Activated CD4-positive, alpha-beta T cell treated with anti-CD3 and anti-CD28 coated beads, Interleukin-2, amount 10 ng/mL, durations not matched to agents 24 days and 14 days (primary cell): ENCODE measurements at places on chromosomes 7 and 10.

- DNase-seq = peak; percentile 47
Observed at GRCh38 chr10:110216942-110217661, 9.7 kb downstream of the MXI1 start.

DNA sequence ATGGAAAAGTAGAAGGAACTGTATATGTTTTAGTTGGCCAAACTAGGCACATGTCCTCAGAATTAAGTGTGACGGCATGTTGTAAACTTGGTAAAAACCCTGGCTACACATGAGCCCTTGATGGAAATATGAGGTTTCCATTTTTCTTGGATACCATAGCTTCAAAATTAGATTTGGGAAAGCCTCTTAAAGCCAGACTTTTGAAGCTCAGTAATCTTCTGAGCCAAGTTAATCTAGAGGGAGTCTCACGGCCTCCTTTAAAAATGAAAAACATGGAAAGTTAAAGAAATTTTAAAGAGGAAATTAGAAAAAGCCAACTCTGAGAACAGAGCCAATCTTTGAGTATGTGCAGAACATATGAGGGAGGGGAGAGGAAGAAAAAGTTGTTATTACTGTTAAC, 376.0 kb downstream of the CTNNA3 start:
- no peak for DNase-seq

GRCh38 chr10:29157321-29157720, 131.5 kb upstream of the LYZL1 start:
- no peak for DNase-seq

DNA sequence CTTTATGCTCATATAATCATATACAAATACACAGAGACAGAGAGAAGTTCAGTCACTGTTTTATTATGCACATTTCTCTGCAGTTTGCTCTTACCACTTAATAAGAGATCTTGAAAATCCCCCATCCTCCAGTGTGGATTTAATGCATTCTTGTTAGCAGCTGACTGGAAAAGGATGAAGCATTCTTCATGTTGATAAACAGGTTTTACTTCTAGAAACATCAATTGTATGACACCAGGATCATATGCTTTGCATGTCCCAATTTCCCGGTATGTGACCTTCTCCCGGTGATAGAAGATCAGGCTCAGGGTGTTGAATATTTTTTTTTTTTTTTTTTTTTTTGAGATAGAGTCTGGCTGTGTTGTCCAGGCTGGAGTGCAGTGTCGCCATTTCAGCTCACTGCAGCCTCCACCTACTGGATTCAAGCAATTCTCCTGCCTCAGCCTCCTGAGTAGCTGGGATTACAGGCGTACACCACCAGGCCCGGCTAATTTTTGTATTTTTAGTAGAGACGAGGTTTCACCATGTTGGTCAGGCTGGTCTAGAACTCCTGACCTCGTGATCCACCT, 6.2 kb upstream of the CREB3L2 start:
- DNase-seq = no peak

DNA sequence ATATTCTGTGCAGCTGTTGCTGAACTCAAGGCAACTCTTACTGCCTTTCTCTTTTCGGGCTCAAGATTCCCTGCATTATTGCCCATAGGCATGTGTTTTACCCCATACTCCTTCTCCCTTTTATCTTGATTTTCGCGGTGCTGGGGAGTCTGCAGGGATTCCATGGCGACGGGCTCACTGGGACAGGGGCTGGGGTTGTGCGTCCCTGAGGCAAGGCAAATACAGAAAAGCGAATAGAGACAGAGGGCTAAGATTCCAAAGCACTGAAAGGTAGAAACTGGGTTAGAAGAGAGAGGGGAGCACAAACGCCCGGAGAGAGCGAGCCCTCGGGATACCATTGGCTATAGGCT, 519 bp upstream of the RPP38 start:
- DNase-seq = no peak

GRCh38 chr7:50147951-50148808, 55.1 kb upstream of the ZPBP start:
- peak; percentile 81 for DNase-seq

DNA sequence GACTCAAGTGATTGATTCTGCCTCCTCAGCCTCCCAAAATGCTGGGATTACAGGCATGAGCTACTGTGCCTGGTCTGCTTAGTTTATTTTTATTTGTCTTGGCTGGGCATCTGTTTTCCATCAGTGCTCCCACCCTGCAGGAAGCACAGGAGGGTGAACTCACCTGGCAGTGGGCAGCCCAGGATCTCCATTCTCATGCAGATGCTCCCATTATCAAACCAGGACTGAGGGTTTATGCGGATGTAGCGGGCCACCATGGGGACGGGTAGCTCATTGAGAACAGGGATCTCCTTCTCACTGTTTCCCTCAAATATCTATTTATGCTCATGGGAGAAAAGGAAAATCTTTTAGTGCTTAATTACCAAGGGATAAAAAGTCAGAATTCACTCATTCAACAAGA, 93.8 kb downstream of the CPXM2 start:
- no peak for DNase-seq

DNA sequence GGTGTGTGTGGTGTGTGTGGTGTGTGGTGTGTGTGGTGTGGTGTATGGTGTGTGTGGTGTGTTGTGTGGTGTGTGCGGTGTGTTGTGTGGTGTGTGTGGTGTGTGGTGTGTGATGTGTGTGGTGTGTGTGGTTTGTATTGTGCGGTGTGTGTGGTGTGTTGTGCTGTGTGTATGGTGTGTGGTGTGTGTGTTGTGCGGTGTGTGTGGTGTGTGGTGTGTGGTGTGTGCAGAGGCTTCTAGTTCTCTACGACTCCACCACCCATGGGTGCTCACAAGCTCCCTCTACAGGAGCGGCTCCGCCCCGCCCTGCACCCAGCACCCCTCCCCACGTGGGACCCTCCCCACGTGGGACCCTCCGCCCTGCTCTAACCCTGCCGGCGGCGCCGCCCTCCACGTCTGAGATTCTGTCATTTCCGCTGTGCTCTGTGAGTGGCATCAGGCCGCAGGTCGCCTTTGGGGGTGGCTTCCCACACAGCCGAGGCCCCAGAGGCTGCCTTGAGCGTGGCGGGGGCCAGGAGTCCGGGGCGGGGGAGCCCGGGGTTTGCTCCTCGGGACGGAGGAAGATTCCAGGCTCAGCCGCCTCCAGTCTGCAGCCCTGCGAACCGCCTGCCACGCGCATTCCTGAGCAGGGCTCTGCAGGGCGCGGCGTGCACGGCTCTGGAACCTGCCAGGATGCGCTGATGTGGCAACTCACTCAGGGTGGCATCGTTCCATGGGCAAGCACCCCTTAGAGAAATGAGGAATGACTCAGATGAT, 37.0 kb upstream of the DNAJB6 start:
- no peak for DNase-seq

DNA sequence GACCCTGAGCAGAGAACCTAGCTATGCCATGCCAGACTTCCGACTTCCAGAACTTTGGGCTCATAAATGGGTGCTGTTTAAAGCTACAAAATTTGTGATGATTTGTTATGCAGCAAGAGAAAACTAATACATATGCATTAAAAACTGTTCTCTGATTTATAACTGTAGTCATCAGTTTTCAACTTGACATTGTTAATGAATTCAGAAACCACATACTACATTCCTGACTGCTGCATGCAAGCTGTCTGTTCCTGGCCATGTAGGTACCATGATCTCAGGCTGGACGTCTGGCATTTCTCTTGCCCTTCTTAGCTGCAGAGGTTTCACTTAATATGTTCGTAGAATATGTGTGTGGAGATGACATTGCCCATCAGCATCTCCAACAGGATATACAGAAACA, 28.4 kb downstream of the MKX start:
- DNase-seq = no peak

- DNase-seq = no peak
Observed at GRCh38 chr10:6985644-6986043, 405.6 kb upstream of the PRKCQ start.
